HL-60 (cell line): ENCODE measurements at places on chromosomes 7 and 10.

DNA sequence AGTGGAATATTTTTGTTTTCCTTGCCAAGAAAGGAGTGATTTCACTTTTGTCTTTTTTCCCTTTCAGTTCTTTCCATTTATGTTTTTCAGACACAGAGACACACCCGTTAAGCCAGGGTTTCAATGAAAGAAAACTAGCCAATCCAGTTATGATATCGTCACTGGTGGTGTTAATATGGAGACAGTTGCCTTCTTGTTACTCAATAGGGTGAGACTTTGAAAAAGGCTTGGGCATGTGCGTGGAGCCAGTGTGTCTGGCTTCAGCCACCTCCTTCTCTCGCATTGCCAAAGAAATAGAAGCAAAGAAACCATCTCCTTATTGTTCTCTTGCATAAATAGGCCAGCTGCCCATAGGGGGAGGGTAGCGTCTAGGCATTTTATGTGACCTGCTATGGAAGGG lies 84.1 kb upstream of the DLX6 start:
- DNase-seq = no peak

GRCh38 chr7:39238234-39238869 lies 260.6 kb downstream of the POU6F2 start:
- no peak for DNase-seq

GRCh38 chr10:74039561-74040145 lies 41.7 kb downstream of the VCL start:
- DNase-seq = peak; percentile 51

DNA sequence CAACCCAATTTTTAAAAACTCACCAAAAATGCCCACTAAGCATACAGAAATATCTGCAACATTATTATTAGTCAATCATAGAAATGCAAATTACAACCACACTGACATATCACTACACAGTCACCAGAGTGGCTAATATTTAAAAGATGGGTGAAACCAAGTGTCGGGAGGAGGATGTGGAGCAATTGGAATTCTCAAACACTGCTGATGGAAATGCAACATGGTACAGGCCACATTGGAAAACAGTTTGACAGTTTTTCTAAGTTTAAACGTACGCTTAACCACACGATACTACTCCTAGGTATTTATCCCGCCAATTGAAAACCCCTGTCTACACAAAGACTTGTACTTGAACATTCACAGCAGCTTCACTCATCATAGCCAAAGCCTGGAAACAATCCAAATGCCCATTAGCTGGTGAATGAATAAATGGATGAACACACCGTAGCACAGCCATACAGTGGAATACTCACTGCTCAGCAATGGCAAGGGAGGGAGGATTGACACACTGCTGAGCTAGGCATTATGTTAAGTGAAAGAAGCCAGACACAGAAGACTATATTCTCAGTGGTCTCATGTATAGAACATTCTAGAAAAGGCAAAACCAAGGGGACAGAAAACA lies 16.3 kb downstream of the GCK start:
- DNase-seq = no peak

DNA sequence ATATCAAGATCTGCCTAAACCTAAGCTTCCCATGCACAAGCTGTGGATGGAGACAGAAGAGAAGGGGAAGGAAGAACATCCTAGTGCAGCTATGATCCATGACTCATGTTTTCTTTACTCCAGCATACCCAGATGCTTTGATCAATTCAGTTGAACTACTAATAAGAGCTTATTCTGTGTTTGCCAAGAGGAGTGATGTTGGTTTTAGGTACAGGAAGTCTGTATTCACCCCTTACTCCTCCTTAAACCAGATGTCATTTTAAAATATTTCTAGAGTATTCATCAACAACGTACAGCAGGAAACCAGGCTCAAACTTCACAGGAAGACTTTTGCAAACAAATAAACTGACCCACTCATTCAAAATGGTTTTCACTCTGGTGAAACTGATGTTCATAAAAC lies 29.2 kb downstream of the PANK1 start:
- no peak for DNase-seq

GRCh38 chr10:82190432-82191260 lies 315.7 kb downstream of the NRG3 start:
- DNase-seq = no peak

GRCh38 chr7:2168615-2169311 lies 64.0 kb downstream of the MAD1L1 start:
- no peak for DNase-seq

DNA sequence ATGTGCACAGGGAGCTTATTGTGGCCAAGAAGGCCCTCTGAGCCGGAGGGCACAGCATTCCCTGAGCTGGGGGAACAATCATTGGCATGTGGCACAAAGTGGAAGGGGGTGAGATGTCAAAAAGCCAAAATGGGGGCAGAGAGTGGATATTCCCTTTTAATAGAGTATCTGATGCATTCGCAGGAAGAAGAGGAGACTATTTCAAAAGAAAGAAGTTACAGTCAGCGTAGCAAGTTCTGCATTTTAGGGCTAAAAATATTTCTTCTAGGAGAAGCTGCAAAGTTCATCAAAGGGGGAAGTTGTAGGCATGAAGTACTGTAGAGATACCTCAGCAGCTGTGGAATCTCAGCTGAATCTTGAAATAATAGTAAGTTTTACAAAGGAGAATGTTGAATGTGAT lies 136.0 kb upstream of the WDR11 start:
- DNase-seq = no peak

DNA sequence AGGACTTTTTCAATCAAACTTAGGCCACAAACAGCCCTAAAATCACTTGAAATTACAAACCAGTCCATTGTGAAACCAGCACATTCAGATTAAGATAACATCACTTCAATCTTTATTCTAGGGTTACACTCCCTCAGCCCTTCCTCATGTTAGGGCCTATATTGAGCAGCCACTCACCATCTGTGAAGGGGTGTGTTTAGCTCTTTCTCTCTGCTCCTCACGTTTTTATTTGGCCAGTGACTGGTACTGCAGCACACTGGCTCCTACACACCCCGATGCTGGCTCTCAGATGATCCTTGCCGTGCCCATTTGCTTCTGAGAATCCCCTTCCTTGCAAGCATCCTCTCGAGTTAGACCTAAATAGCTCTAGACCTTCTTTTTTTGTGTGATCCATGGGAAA lies 604.5 kb downstream of the INHBA start:
- no peak for DNase-seq

DNA sequence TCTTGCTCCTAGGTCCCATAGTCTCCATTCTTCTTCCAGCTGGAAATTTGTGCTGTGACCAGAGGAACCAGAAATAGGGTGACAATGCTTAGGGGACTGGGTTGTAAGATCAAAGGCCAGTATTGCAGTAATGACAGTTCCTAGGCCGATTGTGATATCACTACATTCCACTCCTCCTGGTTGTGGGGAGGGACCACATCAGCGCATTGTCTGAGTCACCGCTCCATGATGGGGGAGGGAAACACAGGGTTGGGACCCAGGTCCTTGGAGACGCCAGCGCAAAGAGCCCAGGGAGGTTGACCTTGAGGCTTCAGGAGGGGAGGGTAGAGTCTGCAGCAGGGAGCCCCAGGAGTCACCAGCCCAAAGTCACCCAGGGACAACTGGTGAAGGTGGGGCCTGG lies 20.8 kb upstream of the GGCT start:
- no peak for DNase-seq

GRCh38 chr10:131702531-131703356 lies 198.1 kb upstream of the PPP2R2D start:
- DNase-seq = no peak

DNA sequence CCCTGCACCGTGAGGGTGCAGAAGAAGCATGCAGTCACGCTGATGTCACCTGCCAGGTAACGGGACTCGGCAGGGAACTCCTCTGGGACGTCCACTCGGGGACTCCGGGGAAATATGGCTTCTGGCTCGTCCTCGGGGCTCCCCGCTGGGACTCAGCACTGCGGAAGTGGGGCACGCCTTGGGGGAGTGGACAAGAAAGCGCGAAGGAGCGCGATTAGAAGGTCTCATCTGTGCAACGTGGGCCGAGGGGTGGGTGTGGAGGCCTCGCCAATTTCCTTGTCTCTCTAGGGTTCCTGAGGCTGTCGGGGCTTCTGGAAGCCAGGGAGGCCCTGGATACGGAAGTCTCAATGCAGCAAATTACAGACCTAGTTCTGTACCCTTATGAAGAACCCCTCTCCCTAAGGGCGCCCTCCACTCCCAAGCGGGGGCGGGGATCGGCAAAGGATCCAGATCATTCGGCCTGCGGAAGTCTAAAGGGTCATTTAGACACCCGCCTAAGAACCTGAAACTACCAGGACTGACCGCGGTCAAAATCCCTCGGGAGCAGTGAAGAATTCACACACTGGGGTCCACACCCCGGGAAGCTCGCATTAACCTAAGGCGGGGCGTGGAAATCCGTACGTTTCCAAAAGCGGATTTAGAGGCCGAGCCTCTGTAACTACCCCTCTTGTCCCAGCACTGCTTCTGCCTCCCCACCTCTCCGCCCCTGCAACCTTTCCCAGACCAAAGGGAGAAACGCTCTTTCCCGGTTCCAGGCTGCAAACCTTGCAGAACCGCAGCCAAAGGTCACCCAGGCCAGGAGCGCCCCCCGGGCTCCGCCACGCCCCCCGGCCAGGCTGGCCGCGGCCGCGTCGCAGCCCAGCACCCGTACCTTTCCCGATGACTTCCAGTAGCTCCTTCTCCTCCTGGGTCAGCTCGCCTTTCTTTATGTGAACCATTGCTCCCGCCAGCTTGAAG lies 640 bp downstream of the ANKMY2 start:
- DNase-seq = peak; percentile 61

DNA sequence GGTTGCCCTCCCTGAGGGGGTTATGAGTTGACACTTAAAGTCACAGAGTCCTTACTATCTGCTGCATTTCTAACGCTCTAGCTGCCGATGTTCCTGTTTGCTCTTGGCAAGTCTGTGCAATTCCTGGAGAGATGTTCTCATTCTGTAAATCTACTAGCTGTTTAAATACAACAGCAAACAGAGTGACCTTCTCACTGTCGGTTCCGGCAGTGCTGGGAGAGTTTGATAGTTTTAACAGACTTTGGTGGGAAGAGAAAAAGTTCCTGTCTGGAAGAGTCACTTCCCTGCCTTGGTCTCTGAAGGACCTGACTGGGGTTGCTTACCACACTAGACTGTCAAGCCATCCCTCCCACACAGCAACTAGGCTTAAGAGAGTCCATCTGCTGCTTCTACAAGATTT lies 63.3 kb upstream of the ELMO1 start:
- DNase-seq = no peak

GRCh38 chr10:112723876-112724275 lies 226.2 kb upstream of the TCF7L2 start:
- no peak for DNase-seq

GRCh38 chr10:121753726-121754476 lies 155.7 kb upstream of the FGFR2 start:
- DNase-seq = no peak

DNA sequence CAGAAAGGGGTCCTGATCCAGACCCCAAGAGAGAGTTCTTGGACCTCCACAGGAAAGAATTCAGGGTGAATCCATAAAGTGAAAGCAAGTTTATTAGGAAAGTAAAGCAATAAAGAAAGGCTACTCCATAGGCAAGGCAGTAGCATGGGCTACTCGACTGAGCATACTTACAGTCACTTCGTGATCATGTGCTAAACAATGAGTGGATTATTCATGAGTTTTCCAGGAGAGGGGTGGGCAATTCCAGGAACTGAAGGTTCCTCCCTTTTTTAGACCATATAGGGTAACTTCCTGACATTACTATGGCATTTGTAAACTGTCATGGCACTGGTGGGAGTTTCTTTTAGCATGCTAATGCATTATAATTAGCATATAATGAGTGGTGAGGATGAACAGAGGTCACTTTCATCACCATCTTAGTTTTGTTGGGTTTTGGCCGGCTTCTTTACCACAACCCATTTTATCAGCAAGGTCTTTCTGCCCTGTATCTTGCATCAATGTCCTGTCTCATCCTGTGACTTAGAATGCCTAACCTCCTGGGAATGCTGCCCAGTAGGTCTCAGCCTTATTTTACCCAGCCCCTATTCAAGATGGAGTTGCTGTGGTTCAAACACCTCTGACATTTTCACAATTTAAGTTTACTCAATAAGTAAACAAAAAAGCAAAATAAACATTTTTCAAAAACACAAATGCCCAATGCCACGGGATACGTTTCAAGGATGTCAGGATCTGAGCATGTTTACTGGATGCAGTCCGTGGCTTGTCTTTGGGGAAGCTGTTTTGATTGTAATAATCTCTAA lies 37.0 kb downstream of the ALOX5 start:
- DNase-seq = no peak

DNA sequence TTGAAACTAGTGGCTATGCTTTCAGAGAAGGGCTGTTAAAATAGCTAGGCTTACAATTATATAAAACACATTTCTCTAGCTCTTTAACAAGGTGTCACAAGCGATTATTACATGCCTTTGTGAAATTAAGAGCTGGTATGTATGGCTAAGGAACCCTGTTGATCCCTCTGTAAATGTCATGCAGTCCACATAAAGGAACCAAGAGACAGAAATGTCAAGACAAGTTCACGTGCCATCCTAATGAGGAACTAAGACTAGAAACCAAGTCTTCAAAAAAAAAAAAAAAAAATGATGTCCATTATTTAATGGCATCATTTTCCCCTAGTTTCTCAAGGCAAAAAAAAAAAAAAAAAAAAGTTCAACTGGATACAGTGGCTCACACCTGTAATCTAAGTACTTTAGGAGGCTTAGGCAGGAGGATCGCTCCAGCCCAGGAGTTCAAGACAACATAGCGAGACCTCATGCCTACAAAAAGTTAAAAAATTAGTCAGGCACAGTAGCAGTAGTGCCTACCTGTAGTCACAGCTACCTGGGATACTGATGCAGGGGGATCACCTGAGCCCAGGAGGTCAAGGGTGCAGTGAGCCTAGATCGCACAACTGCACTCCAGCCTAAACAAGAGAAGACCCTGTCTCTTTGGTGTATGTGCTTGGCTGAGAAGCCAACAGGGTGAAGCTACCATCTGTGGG lies 63.4 kb downstream of the SRPK2 start:
- peak; percentile 15 for DNase-seq

GRCh38 chr7:4269086-4269485 lies 413.0 kb upstream of the FOXK1 start:
- DNase-seq = no peak

DNA sequence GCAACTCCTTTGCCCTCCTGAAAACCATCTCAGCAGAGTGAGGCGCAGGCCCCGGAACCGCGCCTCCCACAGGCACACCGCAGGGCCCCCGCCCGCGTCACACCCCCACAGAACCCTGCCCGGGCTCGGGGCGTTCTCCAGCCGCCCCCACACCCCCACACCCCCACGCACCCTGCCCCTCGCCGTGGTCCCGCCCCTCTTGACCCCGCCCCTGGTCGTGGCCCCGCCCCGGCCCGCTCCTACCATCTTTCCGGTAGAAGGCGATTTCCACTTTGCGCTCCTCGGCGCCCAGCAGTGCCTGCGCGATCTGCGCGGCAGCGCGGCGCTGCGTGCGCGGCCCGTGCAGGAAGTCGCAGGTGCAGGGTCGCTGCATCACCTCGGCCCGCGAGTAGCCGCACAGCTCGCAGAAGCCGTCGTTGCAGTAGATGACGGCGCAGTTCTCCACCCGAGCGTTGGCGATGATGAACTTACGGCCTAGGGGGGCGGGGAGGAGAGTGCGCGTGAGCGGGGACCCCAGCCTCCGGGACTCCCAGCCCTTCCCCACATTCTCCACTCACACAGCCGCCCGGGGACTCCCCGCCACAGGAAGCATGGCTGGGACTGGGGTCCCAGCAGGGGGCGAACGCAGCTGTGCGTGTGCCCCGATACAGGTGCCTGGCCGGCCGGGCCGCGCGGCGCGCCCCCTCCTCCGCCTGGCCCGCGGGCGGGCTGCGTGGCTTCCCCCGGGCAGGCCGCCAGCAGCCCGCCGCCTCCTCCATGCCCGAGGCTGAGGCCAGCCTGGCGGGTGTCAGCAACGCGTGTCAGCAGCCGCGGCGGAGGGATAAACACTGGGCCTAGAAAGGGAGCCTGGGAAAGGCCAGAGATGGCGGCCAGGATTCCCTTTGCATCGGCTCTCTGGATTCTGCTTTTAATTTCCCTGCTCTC lies 3.4 kb downstream of the KCNH2 start:
- DNase-seq = no peak
